WTC11 (cell line): ENCODE measurements at places on chromosomes 3 and 15.

DNA sequence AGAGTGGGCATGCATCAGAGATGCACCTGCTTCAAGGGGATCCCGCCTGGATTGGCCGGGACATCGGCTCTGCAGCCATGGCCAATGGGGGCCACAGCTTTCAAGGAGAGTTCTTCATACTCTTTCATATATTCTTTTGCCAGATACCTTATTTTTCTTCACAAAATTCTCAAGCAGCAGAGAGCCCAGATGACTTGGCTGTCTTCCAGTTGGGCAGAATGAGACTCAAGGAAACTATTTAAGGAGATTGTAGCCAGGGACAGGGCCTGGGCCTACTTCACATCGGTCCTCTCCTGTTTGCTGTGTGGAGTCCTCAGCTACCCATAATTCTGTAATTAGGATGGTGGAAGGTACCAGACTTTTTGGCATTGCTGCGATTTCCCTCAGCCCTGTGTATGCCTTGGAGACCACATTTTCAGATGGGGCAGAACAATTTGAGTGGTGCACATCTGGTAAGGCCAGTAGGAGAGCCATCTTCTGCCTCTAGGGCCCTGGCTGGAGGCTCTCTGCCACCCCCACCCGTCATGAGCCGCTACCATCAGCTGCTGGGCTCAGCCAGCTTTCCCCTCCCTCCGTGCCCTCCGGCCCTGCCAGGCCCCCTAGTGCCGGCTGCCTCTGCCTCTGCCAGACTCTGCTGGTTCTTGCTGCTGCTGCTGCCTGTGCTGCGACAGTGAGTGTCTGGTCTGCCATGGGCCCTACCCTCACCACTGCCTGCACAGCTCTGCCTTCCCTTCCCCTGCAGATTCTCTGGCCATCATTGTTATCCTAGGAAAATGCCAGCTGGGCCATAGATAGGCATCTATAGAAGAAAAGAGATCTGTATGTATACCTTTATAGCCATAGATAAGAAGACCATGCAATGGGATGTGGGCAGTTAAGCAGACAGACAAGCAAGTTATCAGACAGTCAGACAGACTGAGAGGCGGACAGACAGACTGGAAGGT is 6.7 kb downstream of the PLIN1 start:
- no peak for DNase-seq

GRCh38 chr3:46095307-46095706 is 68.0 kb upstream of the XCR1 start:
- no peak for DNase-seq

DNA sequence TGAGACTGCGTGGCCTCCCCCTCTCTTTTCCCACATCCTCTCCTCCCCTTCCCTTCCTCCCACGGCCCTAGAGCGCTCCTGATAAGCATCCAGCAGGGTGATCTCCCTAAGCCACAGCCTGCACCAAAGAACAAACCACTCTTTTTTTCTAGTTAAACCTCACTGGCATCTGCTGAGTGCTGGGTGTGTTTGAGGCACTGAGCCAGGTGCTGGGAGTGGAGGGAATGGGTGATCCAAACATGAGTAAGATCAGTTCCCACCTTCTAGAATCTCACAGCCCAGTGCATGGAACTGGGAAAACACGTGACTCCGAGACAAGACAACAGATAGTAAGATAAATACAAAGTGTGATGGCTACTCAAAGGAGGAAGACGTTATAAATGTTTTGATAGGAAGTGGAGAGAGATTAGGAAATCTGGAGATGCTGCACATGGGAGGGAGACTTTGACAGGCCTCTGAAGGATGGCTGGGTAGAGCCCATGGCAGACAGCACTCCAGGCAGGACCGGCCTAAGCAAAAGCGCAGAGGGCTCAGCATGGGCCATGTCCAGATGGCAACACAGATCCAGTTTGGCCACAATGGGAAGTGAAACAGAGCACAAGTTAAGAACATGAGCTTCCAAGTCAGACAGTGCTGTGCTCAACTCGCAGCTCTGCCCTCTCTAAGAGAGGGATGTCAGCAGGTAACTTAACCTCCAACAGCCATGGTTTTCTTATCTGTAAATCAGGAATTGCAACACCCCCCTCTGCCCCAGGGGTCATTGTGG is 55.6 kb downstream of the CCR3 start:
- DNase-seq: no peak

DNA sequence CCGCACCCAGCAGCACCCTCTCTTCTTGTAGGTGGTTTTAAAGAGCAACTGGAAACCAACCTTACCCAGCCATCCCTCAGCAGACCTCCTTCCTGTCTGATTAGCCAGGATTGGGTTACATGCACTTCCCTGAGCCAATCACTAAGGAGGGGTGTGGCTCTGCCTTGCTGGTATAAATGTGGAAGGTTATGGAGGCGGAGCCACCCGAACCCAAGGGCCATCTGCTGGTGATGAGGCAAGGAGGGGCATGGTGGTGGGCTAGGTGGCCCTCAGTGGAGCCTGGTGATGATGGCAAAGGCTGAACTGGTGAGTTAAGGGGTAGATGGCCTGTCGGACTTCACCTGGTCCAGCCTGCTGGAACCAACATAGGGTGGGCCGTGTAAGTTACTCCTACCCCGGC is 39.8 kb downstream of the CCDC33 start:
- DNase-seq: peak; percentile 34

DNA sequence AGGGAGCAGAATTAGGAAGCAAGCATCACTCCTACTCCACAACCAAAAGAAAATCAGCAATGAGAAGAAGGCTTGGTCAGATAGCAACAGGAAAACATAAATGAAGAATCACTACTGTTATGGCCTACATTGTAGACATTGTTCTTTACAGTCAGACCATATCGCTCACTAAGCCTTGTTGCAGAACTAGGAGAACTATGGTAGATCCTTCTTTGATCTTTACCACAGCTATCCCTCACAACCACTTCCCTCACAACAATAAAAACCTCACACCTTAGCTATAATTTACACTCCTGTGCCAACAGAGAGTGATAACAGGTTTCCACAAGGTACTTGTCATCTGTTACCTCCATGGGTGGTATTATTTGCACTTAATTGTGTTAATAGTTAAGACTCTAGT is 126.6 kb downstream of the WDR76 start:
- DNase-seq: no peak

GRCh38 chr3:32117320-32117719 is 10.9 kb downstream of the GPD1L start:
- DNase-seq: no peak

DNA sequence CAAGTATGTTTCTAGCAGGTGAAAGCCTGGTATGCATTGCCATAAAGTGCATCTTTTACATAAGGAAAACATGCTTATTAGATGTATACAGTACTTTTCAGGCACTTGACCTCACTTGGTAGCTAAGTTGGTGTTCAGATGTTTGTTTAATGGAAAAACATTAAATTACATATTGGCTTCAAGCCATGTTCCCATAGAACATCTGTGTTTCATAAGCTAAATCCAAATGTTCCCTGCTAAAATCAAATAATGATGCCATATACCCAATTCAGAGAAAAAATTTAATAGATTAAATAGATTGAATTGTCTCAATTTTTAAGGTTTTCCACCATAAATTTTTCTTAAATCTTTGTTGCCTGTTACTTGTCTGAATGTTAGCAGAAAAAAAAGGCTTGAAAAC is 19.1 kb upstream of the RPL22L1 start:
- DNase-seq: no peak

- DNase-seq: no peak
Measured at GRCh38 chr3:180789774-180790173, 110.5 kb upstream of the CCDC39 start.

- no peak for DNase-seq
Measured at GRCh38 chr3:186920301-186920700, 10.0 kb upstream of the ST6GAL1 start.

DNA sequence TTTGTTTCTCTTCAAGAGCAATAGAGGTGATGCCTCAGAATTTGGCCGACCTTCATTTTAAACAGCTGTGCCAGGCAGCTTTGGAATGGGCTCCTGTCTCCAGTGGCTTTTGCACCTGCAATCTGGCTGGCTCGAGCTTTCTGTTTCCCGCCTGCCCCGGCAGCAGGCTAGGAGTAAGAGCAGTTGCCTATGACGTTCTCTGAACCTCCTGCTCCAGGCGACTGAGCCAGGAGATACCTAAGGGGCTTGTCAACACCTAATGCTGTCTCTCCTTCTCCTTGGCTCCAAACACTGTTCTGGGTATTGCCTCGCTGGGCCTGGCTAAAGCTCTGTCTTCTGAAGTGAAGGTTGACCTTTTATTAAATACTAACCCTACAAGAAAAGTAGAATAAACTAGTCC is 229.9 kb downstream of the LRRN1 start:
- no peak for DNase-seq

- no peak for DNase-seq
Measured at GRCh38 chr3:48894516-48894915, 4.2 kb downstream of the SLC25A20 start.

DNA sequence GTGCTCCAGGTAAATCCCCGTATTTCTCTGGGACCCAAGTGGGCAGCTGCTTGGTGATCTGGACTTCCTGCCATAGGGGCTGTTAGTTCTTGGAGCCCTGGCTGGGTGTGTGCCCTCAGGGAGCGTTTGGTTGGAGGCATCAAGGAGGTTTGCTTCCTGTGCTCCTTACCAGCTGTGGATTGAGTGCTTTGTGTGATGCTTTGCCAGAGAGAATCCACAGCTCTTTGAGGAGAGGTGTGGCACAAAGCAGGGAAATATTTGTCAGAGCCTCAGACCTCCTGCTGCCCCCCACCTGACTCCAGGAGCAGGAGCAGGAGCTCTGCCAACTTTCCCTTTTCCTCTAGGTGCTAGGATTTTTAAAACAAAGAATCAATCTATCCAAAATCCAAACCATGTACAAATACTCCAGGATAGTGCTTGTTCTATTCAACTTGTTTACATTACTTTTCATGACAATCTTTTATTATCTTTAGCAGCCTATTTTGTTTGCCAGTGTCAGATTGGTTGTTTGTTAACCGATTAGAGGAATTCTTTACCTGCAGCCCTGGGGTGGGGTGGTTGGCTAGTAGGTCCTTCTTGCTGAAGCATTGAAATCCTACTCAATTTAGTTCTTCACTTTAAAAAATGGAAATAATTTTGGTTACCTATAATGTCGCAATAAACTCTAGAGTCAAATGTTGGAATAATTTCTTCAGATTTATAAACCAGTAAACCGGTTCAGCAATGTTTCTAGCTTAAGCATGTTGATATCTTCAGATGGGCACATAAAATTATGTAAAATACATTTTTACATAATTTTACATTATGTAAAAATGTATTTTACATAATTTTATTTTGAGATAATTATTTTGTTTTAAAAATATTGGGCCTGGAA is 2.5 kb downstream of the CTDSPL start:
- no peak for DNase-seq

GRCh38 chr15:39530480-39531342 is 50.2 kb upstream of the THBS1 start:
- no peak for DNase-seq

GRCh38 chr3:85567071-85567676 is 608.4 kb downstream of the CADM2 start:
- peak; percentile 67 for DNase-seq

DNA sequence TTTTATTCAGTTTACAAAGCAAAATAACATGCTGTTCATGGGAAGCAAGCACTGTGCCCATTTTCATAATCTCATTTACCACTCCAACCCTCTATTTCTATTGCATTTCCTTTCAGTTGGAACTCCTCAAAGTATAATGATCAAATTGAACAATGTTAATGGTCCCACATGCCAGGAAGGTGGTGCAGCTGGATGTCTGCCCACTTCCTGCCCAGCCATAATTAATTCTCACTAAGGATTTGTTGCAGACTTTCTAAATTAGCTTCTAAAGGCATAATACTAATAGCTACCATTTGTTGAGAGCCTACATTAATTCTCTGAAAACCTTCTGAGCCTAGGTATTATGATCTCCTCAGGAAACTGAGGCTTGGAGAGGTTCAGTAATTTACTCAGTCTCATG is 316.1 kb upstream of the TPM1 start:
- no peak for DNase-seq

- no peak for DNase-seq
Measured at GRCh38 chr15:95848126-95848525, 482.4 kb upstream of the NR2F2 start.

DNA sequence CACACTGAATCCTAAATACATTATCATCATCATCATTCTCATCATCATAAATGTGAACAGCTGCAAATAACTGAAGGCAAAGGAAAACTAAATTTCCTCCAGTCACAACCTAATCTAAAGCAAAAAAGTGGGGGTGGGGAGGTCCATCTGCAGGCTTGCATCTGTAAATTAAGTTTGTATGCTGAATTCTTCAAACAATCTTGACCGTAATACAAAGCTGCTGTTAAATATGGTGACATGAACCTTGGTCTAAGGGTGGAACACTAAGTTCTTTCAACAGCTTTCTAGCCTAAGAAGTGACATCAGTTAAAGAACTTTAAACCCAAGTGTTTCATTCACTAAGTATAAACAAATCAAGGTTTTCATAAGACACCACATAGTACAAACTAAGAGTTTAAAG is 4.3 kb downstream of the LRRFIP2 start:
- DNase-seq: no peak

GRCh38 chr3:115190747-115191146 is 43.7 kb upstream of the ZBTB20 start:
- DNase-seq: no peak

DNA sequence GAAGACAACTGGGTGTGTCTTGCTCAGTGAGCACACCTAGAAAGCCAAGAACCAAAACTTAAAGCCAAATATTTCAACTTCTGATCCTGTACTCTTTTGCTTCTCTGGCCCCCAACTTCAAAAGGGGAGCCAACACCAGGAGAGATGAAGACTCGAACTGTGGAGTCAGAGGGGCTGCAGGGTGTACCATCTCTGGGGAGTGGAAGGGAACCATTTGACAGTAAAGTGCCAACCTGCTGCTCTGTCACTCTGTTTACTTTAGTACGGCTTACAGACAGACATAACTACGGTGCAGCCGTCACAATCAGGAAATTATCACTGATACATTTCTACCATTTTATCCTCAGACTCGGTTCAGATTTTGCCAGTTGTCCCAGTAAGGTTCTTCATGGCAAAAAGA is 1.6 kb downstream of the FBXO22 start:
- DNase-seq: no peak

DNA sequence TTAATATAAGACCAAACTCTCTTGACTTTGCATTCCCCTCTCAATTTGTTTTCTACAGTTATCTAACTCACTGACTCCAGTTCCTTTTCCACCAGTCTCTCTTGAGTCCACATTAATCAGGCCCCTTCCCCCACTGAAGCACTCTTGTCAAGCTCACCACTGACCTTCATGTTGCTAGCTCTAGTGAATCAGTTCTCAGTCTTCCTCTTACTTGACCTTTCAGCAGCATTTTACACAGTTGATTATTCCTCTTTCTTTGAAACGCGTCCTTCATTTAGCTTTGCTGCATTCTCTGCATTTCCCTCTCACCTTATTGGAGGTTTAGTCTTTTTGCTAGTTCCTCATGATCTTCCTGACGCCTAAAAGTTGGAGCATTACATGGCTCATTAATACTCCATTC is 8.3 kb downstream of the PPP2R3A start:
- DNase-seq: no peak

DNA sequence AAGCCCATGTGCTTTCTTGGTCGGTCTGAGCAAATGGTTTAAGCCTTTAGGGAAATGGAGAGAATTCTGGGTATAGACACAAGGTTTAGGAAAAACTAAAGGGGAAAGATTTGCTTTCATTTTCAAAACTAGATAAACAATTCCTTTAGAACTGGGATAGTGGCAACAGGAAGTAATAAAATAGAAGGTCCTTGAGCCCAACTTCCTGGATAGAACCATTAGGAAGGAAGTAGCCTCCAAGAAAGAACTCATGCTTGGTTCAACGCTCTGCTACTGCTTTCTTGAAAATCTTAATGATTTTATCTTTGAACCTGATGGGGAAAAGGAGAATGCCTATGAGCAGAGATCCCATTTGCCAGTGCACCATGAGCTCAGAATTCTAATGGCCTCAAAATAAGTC is 147.0 kb upstream of the THRB start:
- no peak for DNase-seq

- DNase-seq: no peak
Measured at GRCh38 chr3:115102046-115102445, 45.0 kb downstream of the ZBTB20 start.
